Activated gamma-delta T cell treated with anti-CD3 and anti-CD28 coated beads, Interleukin-2, amount 50 U/mL, for 16 hours (primary cell): ENCODE measurements at places on chromosomes 1 and 21.
A peak's percentile ranks its signal among the peaks of the same experiment; 100 is the strongest.

DNA sequence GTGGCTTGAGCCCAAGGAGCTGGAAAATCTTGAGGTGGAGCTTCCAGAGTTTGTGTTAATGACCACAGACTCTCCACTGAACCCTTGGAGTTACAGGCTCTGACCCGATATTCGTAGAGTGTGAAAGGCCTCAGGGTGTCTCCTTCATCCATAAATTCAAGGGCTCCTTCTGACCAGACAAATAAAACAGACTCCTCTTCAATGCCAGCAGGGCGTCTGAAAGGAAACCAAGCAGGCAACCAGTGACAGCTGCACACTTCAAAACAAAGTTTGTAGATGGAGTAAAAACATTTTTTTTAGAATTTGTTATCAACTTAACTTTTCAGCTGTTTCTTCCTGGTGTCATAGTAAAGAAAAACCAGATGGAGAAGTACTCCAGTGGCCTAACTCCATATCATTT lies 161.1 kb downstream of the KCTD3 start:
- DNase-seq, result no peak

DNA sequence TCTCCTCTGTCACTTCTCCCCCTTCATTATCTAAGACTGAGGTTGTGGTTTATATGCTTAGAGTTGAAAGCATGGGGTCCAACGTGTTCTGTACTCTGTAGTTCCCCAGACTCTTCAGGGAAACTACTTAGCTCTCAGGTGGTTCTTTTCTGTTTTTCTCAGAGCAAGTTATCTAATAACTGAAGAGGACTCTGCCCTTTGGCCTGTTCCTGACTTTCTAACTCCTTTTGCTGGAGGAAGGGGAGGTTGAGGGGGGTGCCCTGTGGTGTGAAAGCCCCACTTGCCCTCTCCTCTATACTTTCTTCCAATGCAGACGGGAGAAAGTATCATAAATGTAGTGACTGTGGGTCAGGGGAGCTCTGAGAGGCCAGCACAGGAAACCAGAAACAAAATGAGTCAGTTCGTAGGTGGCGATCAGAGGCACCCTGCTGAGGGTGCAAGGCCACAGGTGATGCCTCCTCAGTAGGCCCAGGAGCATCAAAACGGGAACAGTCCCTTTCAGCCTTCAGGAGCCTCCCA lies 5.0 kb downstream of the SLC25A44 start:
- DNase-seq, result no peak

- no peak for DNase-seq
Measured at GRCh38 chr1:31714442-31715086, 10.7 kb upstream of the COL16A1 start.

DNA sequence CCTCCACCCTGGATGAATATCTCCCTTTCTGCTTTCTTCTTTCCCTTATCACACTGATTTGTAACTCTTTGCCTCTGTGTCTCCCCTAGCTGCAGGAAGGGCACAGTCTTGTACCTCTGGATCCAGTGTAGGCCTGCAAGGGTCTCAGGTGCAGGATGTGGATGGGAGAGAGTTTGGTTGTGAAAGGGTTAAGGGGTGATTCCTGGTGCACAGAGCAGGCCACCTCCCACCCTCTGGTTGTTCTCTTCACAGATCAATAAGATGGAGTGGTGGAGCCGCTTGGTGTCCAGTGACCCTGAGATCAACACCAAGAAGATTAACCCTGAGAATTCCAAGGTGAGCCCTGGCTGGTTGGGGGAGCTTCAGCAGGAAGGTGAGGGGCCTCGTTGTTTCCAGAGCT lies 15.1 kb downstream of the KDF1 start:
- no peak for DNase-seq

GRCh38 chr1:5818755-5819154 lies 173.5 kb downstream of the NPHP4 start:
- DNase-seq, result no peak

DNA sequence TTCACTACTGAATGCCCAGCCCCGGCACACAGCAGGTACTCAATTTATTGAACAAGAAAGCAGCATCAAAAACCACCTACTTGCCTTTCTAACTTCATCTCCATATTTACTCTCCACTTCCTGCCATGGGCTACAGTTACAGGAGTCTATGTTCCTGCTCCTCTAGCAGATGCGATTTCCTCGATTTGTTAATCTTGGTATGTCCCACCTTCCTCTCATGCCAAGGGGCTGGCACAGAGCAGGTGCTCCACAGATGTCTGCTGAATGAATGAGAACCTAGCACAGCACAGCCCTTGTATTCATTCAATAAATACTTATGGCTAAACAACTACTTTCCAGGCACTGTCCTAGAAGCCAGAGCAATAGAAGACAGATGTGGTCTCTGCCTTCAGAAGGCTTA lies 12.2 kb downstream of the PAFAH2 start:
- DNase-seq, result no peak

DNA sequence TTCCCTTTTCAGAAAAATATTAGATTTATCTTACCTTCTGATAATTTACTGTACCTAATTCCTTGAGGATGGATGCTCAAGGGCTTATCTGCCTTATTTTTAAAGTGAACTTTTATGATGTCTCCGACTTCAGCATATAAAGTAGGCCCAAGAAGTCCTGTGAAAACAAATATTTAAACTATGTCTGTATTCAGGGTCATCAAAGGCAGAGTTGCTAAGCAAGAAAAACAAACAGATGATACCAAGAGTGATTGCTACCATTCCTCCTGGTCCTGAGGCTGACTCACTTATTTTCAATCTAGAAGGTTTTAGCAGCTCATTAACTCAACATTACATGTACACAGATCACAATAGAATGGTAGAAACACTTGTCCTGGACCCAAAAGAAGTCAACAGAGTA lies 14.1 kb downstream of the F5 start:
- DNase-seq, result no peak

GRCh38 chr1:6280761-6281451 lies 20.0 kb upstream of the GPR153 start:
- no peak for DNase-seq

DNA sequence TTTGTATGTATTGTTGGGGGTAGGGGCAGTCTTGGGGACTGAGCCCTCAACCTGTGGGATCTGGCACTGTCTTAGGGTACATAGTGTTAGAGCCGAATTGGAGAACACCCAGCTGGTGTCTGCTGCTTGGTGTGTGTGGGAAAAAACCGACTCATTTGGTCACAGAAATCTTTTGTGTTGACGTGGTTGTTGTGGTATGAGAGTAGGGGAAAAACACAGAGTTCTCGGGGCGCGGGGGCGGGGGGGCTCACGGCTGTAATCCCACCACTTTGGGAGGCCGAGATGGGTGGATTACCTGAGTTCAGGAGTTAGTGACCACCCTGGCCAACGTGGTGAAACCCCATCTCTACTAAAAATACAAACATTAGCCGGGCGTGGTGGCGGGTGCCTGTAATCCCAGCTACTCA lies 15.3 kb upstream of the SRSF10 start:
- no peak for DNase-seq

- no peak for DNase-seq
Measured at GRCh38 chr1:35592991-35593769, 20.1 kb downstream of the TFAP2E start.

DNA sequence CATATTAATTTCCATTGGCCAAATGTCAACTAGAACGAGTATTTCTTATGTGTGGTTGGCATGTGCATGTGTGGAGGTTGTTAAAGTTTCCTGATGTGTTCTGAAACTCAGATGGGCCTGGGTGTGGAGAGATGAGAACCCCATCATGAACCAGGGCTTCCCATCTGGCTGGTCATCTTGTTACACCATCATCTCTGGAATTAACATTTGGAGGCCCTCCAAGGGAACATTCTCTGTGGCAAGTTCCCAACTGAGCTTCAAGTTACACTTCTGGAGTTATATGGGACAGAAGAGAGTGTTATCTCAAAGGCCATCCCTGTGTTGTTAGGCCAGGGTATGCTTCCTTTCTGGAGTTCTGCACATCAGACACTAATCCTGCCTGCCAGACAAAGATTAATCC lies 183.6 kb downstream of the TTLL7 start:
- DNase-seq, result no peak

GRCh38 chr1:90190523-90190922 lies 195.6 kb downstream of the ZNF326 start:
- DNase-seq, result no peak

GRCh38 chr1:243968413-243968812 lies 82.7 kb upstream of the ZBTB18 start:
- DNase-seq, result no peak

DNA sequence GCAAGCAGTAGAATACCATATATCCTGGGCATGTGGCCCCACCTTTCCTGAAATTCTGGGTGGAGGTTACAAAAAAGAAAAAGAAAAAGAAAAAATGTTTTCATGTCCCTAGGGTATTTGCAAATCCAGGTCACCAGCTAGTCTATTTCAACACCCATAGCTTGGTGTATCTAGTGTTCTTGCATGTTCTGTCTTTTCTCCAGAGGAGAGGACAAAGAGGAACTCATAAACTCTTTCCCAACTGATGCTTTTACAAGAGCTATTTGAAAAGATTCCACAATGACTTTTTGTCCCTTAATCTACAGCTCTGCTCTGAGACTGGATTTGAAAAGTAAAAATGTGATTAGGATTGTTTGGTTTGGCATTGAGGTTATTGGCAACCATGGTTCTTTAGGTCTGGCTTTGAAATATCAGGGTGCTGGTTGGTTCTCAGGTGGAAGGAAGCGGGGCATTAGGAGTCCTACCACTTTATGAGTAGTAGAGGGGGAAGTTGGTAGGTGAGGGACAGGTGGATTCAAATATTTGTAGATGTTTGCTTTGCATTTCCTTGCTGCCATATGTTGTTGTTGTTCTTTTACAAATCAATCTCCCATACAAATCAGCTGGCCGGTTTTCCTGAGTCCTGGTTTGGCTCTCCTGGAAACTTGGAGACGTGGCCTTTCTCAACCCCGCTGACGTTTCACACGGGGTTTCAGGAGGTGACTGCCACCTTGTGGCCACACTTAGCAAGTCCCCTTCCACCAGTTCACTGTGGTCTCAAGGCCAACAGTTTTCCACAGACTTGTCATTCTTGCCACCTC lies 126.7 kb upstream of the KIAA0040 start:
- peak; percentile 57 for DNase-seq

DNA sequence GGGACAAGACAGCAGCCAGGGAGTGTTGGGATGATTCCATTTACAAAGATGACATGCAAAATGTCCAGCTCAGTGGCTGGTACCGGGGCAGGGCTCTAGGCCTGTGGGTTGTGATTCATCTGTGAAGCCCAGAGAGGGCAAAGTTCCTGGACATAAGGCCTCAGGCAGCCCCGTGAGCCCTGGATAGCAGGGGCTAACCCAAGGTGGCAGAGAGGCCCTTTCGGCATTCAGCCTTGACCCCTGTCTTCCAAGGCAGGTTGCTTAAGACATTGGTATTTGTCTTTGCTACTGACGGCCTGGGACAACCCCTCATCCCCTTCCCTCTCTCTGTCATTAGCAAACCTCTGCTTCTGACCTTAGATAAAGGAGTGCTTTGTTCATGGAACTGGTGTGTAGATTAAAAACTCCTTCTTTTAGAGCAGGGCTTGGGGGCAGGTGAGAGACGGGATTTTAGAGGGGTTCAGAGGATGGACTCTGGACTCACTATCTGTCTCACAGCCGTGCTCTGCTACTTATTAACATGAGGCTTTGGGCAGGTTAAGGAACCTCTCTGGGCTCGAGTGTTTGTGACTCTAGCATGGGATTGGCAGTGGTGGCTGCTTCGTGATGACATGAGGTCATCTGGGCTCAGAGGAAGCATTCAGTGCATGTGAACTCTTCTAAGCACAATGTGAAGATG lies 36.3 kb downstream of the TMEM51 start:
- no peak for DNase-seq

DNA sequence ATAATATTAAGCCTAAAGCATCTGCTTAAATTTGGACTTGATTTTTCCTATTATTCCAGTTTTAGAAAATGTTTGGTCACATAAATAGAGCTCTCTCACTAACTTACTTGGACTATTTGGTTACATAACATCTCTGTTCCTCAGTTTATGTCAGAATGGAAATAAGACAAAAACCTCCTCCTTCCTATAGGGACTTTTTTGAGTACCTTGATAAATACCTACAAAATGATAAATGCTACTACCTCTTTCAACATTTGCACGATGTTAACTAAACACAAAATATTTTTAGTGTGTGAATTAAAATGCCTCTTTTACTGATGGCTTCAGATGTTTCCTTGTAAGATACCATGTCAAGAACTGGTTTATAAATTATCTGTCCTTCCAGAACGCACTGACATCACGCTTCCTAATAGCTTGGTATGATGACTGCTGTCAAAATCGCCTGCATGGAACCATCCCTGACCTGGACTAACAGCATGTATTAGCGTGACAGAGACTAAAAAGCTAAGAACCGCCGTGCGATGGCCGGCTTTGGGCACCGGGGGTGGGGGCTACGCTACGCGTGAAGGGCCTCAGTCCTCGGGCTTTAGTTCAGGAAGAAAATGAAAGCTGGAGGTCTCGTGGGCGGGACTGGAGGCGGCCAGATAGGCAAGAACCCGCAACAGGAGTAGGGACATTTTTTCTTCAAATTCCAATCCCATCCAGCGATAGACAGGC lies 133.2 kb upstream of the BARHL2 start:
- DNase-seq, result no peak

GRCh38 chr1:225437710-225438437 lies 10.0 kb upstream of the LBR start:
- no peak for DNase-seq

DNA sequence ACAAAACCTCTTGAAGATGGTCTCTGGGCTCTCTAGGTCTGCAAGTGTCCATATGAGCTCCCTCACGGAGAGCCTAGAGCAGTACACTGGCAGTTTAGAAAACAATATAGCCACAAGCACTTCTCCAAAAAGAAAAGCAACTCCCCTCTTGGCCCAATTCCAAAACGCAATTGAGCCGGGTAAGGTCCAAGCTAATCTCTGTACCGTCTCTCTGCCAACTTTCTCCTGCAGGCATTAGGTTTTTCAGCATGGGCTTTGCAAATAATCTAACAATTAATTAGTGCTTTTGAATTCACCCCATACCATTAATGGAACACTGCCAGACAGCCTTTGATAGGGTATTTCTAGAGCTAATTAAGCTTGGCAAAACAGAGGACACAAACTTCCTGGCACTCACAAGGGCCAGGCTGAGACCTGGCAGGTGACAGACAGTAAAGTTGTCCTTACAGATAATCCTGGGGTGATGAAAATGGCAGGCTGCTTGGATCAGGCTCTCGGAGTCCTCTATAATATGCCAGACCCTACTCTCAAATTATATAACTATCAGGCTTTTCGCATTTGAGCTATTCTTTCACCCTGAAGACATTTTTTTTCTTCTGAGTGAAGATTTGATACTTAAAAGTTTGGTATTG lies 39.8 kb downstream of the TGFBR3 start:
- no peak for DNase-seq

- DNase-seq, result no peak
Measured at GRCh38 chr1:1536938-1537546, 3.4 kb downstream of the TMEM240 start.
